ENCODE measurements at places on chromosomes 12 and 14.
A peak's percentile ranks its signal among the peaks of the same experiment; 100 is the strongest.

- no peak for DNase-seq
Observed at GRCh38 chr12:16238661-16239060, 38.8 kb downstream of the SLC15A5 start.

- DNase-seq = no peak
Observed at GRCh38 chr12:54502485-54502884, 4.9 kb downstream of the NCKAP1L start.

GRCh38 chr14:62179367-62180018 is 417.3 kb downstream of the SNAPC1 start:
- DNase-seq = peak; percentile 55

DNA sequence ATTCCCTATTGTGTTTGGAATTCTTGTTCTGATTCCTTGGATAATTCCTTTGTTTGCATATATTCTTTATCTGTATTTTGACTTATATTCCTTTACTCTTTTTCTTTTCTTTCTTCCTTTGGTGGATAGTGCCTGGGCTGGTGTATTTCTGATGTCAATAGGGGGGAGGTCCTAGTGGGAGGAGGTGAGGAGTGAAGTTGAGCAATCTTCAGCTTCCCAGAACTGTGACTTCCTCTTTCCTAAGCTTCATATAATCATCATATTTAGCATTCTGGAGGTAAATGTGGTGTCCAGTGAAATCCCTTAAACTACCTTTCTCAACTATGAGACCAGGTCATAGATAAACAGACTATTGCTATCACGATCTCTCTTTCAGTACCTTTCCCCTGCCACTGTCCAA is 29.6 kb upstream of the TBPL2 start:
- no peak for DNase-seq

- DNase-seq = no peak
Observed at GRCh38 chr12:57479376-57480115, at the start of gene ARHGAP9. TSS of gene ARHGAP9 (minus strand) at chr12:57479866. CDS start at chr12:57479406, 460 bp downstream.

DNA sequence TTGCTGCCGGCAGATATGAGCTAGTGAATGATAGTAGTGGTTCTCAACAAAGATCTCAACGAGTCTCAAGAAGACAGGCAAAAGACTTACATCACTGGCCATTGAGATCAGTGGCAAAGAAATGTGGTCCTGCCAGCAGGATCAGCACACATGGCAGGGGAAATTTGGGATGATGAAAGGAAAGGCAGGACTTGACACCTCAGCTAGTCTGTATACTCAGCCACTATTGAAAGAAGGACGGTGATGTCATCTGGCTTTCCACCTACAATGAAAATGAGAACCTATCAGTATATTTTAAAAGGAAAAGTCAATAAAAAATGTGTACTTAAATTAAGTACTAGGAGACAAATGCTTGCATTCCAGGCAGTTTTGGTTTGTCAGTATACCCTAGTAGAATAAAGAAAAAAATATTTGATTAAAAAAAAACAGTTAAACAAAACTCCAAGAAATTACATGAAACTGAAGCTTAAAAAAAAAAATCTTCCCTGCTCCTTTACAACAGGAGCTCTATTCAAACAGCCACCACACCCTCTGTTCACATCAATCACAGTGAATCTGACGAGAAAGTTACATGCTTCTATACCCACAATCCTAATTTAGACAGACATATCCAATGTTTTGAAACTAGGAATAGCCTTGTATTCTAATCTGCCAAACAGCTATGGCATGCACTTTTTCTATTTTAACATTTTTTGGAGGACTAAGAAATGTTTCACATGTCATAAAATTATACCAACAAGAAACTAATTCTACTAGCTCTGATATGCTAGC is 34.9 kb downstream of the RAD9B start:
- DNase-seq = no peak
